Bronchial smooth muscle cell (primary cell): ENCODE measurements at places on chromosomes 4 and X. TPM values are rescaled to one million over a fixed set of nuclear protein-coding genes. Genes with fewer than 3 reads are reported as not detected.

NPNT gene
- total RNA-seq = under 0.01 and 0.16 TPM in 2 replicates

PSAPL1 gene
- total RNA-seq = not detected in 2 replicates

ABLIM2 gene
- total RNA-seq = 0.09 TPM in 1 of 2 replicates, not detected in the other

ADGRL3 gene
- not detected in 2 replicates for total RNA-seq

CT45A1 gene
- total RNA-seq = not detected in 2 replicates

MTTP gene
- total RNA-seq = under 0.01 TPM in 1 of 2 replicates, not detected in the other

SMIM10 gene
- total RNA-seq = 5.7 and 7.4 TPM in 2 replicates

C4orf36 gene
- total RNA-seq = 1.1 and 2.1 TPM in 2 replicates

ZNF718 gene
- 3.4 and 4.6 TPM in 2 replicates for total RNA-seq

CLNK gene
- not detected in 2 replicates for total RNA-seq

ADD1 gene
- 146 and 183 TPM in 2 replicates for total RNA-seq

PDGFRA gene
- 529 and 975 TPM in 2 replicates for total RNA-seq

SLC38A5 gene
- 40.0 and 44.6 TPM in 2 replicates for total RNA-seq

ASMTL gene
- 13.1 and 16.9 TPM in 2 replicates for total RNA-seq
